CD4-positive, alpha-beta T cell treated with Interferon gamma for 1 hour (primary cell): ENCODE measurements at places on chromosomes 7 and 10.

DNA sequence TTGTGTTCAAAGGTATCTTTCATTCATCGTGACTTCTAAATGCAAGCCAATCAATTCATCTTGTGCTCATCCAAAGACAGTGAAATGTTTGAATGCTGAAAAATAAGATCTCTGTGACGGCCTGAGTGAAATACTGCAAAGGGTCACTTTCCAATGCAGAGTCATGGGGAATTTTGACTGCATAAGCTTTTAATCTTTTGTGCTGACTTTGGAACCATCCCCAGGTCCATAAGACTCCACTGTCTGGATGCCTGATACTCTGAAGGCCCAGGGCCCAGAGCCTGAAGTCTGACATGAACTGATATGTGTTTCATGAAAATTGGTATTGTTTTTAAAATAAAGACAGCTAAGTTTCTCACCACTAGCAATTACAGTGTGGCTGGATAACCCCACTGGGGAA, 39.0 kb downstream of the PPP1R3C start:
- no peak for DNase-seq

DNA sequence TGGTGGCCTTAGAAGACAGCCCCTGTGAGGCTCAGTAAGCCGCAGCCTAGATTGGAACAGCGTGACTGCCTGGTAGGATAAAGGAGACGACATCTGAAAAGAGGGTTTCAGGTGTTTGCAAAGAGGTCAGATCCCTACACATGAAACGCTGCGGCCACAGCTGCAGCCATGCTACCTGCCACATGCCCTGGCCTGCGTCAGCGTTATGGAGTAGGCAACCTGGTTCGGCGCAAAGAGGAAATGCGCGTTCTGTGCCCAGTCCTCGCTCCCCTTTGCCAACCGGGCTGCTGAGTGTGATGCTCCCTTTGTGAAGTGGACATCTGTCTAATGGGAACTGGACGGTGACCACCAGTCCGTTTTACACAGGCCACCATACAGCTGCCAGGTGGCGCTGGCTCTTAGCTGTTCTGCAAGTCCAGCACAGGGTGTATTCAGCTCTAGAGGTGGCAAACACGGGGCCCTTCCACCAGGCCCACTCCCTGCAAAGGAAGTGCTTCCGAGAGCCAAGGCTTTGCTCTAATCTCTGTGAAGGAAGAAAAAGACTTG, 160.3 kb downstream of the CELF2 start:
- no peak for DNase-seq

DNA sequence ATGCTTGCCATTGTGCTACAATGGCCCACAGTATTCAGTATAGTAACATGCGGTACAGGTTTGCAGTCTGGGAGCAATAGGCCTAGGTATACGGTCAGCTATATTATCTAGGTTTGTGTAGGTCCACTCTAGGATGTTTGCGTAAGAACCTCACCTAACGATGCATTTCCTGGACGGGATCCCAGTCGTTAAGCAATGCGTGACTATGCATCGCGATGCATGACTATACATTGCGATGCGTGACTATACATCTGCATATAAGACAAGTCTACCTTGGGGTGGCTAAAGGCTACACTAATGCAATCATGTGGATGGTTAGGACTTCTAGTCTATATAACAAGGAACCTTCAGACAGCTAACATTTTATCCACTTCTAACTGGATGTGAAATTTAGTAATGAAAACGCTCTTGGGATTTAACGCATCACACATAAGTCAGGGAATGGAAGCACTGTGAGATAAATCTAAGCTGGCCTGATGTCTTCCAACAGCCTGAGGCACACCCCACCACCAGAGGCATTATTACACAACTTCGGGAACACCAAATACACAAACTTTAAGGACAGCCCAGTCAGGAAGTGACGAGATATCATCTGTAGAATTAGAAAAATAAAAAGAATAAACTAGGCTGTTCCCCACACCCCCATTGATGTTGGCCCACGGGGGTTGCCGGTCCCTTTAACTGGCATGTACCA, 9.2 kb downstream of the GNA12 start:
- no peak for DNase-seq

DNA sequence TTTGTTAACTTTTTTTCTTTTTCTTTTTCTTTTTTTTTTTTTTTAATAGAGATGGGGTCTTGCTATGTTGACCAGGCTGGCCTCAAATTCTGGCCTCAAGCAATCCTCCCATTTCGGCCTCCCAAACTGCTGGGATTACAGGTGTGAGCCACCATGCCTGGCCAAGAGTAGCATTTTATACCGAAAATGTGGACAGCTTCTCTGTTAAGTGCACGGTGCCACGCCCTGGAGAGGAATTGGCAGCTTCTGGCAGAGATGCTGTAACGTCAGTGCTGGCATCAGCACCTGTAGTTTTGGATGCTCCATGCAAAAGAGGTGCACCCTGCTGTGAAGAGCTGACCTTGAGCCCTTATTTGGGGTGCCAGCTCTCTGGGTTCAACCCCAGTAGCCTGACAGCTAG, 18.2 kb downstream of the IL15RA start:
- no peak for DNase-seq

DNA sequence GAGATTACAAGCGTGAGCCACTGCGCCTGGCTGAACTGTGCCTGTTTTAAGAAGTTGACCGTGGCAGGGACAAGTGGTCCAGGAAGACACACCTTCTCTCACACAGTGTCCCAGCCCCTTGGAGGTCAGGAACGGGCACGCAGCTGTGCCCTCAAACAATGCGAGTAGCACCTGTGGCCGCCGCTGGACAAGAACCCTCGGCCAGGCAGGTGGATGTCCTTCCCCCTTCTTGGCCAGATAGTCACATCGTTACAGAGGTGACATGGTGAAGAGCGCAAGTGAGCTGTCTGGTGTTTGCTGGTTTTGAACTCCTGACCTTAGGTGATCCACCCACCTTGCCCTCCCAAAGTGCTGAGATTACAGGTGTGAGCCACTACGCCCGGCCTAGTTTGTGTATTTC, 8.8 kb downstream of the ZFAND2A start:
- DNase-seq: no peak
